HEK293T (cell line): ENCODE measurements at places on chromosomes 12 and 14.
A peak's percentile ranks its signal among the peaks of the same experiment; 100 is the strongest.

GRCh38 chr14:33452995-33453394, 497.9 kb downstream of the EGLN3 start:
- DNase-seq, result no peak

GRCh38 chr12:14723763-14724162, 27.4 kb upstream of the GUCY2C start:
- peak; percentile 55 for DNase-seq

GRCh38 chr14:91918186-91918883, 29.2 kb downstream of the FBLN5 start:
- DNase-seq, result no peak

GRCh38 chr12:47795814-47796411, 22.9 kb downstream of the SLC48A1 start:
- no peak for DNase-seq

DNA sequence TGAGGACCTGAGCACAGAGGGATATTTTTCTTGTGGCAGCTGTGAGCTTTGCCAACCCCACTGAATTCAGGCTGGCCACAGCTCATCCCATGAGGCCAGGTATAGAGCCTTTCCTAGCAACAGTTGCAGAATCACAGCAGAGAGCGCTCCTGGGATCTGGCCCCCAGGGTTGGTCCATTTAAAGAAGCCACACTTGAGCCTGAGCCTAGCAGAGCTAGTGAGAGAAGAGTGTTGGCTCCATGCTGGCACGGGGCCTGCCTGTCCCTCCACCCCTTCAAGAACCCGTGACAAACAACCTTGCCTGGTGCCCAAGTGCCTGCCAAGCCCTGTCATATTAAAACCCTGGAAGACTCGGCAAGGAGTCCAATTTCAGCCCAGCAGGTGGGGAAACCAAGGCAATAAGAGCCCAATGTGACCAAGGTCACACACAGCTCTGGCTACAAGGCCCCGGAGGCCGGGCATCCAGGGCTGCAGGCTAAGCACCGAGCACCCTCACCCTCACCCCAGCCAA, 91.6 kb downstream of the LRRC74A start:
- DNase-seq, result no peak
